GM23248 (cell line): ENCODE measurements at places on chromosomes 5 and 9. TPM values are rescaled to one million over a fixed set of nuclear protein-coding genes. Genes with fewer than 3 reads are reported as not detected.

The PCDHB4 gene
- 0.22 and 0.63 TPM in 2 replicates for total RNA-seq

The DELE1 gene
- total RNA-seq: 39.5 and 47.9 TPM in 2 replicates

The OTP gene
- total RNA-seq: not detected in 2 replicates

The NDST1 gene
- total RNA-seq: 129 and 159 TPM in 2 replicates

The FGF10 gene
- not detected in 2 replicates for total RNA-seq

The RHOBTB3 gene
- 202 and 214 TPM in 2 replicates for total RNA-seq

The PCDHA9 gene
- not detected in 2 replicates for total RNA-seq

The LECT2 gene
- 0.32 TPM in 1 of 2 replicates, not detected in the other for total RNA-seq

DNA sequence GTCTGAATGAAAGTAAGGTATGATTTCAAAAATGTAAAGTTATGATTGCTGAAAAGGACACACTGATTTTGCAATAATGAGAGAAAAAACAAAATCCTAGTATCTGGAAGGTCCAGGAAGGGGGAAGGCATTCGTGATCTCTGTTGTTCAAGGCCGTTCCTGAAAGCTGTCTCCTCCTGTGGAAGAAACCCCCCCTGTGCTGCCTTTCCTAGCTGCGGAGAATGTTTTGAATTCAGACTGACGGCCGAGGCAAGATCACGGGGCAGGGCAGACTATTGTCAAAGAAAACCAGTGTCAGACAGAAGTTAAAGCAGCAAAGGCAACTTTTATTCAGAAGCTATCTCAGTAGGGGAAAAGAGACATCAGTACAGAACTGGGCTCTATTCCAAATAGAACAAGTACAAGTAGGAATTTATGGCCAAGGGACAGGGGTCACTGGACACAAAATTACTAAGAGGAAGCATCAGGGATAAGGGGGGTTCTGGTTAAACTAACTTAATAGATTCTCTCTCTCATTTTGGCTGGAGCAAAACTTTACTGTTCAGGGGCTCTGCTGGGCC, 61.9 kb upstream of the IGFBPL1 start:
- H3K4me1 ChIP-seq: no peaks in the 10 kb centered on the region
- no peak for DNase-seq
- peaks cover 14% of the 10 kb centered on the region for H3K27me3 ChIP-seq
- H3K4me3 ChIP-seq: no peak overlapping the region

DNA sequence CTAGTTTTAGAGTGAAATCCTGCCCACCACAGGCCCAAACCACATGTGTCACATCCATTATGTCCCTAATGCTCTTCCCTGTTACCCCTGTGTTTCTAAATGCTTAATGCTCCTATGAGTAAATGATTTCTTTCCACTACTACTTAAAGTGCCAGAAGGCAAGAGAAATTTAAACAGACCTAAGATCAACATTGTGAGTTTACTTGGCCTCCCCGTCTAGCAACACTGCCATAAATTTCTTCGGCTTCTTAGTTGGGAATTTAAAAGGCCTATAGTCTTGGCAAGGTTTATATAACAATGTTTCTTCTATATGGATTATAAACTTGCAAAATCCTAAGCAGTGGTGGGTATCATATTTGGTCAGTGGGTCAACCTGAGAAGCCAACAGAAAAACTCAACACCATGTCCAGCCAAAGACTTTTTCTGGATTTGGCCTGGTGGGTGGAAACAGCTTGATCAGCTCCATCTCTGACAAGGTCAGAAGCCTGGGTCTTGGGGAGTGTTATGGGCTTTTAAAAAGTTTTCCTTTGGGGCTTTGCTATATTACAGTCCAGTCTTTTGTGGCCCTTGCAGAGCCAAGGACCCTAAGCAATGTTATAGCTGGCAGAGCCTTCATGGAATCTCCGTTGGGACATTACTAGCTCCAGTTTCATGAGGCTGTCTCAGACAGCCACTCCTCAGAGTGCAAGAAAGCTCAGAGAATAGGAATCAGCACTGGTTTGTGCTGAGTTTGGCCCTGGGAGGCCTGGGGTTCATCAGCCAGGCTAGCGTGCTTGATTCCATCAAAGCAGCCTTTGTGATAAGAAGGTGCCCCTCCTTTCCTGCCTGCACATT, 119.8 kb downstream of the PRDM6 start:
- no peak overlapping the region for H3K27ac ChIP-seq
- no peak overlapping the region for H3K4me3 ChIP-seq
- no peaks in the 10 kb centered on the region for H3K36me3 ChIP-seq
- peaks cover 26% of the 10 kb centered on the region for H3K4me1 ChIP-seq
- no peaks in the 10 kb centered on the region for H3K27me3 ChIP-seq

GRCh38 chr9:99266255-99267023, 44.4 kb downstream of the SEC61B start:
- no peaks in the 10 kb centered on the region for H3K36me3 ChIP-seq
- H3K4me3 ChIP-seq: no peak overlapping the region
- H3K4me1 ChIP-seq: peaks cover 8% of the 10 kb centered on the region
- H3K27ac ChIP-seq: no peak overlapping the region
- no peaks in the 10 kb centered on the region for H3K27me3 ChIP-seq

DNA sequence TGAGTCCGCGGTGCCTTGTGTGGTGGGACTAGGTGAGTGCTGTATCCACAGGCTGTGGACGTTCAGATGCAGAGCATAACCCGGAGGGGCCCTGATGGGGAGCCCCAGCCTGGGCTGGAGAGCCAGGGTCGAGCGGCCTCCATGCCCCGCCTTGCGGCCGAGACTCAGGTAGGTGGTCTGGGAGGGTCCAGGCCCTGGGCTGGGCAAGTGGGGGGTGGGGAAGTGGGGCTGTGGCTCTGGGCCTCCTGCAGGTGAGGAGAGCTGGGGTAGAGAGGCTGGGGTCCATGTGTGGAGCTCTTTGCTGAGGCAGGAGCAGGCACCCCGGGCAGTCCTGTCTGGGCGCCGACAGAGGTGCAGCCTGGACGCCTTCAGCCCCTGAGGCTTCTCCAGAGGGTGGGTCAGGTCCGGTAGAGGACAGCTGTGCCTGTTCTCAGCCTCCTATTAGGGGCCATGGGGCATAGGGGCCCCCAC, 241.1 kb downstream of the CACNA1B start:
- H3K4me1 ChIP-seq: no peaks in the 10 kb centered on the region
- no peak overlapping the region for H3K4me3 ChIP-seq
- H3K27ac ChIP-seq: no peak overlapping the region

DNA sequence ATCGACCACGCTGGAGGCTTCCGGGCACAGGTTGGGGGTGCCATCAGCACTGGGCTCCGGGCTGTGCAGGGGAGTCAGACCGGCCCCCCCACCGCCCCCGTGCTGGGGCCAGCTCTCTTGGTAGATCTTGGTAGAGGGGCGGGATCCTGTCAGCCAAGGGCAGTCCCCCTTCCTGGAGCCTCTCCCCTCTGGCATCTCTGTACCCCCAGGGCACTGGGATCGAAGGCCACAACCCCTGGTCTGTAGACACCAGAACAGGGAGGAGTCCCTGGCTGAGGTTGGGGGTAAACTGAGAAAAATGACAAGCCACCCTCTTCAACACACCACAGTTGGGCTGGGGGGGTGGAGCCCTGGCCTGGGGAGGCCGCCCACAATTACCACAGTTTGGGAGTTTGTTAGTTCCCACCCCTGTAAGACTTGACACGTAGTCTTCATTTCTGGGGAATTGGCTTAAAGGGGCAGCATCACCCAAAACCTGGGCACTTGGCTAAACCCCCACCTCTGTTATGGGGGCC, 882 bp downstream of the CERCAM start:
- peak overlapping the region; percentile 92 for H3K4me3 ChIP-seq
- H3K4me1 ChIP-seq: peaks cover 27% of the 10 kb centered on the region
- peak overlapping the region; percentile 86 for H3K27ac ChIP-seq

GRCh38 chr5:33260098-33260497, 180.7 kb upstream of the TARS1 start:
- H3K4me3 ChIP-seq: no peak overlapping the region
- H3K27me3 ChIP-seq: no peaks in the 10 kb centered on the region
- H3K36me3 ChIP-seq: no peaks in the 10 kb centered on the region
- peaks cover 44% of the 10 kb centered on the region for H3K4me1 ChIP-seq
- peak; percentile 70 for DNase-seq

- H3K36me3 ChIP-seq: no peaks in the 10 kb centered on the region
- H3K27ac ChIP-seq: no peak overlapping the region
- H3K4me3 ChIP-seq: no peak overlapping the region
- H3K27me3 ChIP-seq: no peaks in the 10 kb centered on the region
Observed at GRCh38 chr9:15724612-15725011, 171.8 kb downstream of the CCDC171 start.

DNA sequence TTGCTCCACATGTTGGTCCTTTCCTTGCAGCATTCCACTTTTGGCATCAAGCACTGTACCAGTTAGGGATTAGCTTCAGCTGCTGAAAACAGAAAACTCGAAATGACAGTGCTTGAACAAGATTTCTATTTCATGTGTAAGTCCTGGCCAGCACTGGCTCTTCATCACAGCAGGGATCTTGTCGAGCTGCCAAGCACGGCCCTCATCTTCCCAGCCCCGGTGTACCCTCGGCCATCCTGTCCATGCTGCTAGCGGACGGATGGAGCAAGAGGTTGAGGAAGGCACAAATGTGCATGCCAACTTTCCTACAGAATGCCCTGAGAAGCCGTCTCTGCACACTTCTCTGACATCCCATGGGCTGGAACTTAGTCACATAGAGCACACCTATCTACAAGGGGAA, 130.6 kb downstream of the TENT4A start:
- H3K4me3 ChIP-seq: no peak overlapping the region
- H3K27me3 ChIP-seq: peaks cover 4% of the 10 kb centered on the region; the same call in 1 of the 2 replicates
- DNase-seq: no peak
- no peaks in the 10 kb centered on the region for H3K4me1 ChIP-seq

GRCh38 chr9:85268131-85268530, 473.6 kb downstream of the AGTPBP1 start:
- no peaks in the 10 kb centered on the region for H3K36me3 ChIP-seq
- no peak overlapping the region for H3K27ac ChIP-seq
- no peaks in the 10 kb centered on the region for H3K4me1 ChIP-seq
- peaks cover 4% of the 10 kb centered on the region for H3K27me3 ChIP-seq
- DNase-seq: no peak
- H3K4me3 ChIP-seq: no peak overlapping the region

GRCh38 chr5:30581198-30581935, 612.1 kb upstream of the CDH6 start:
- no peak overlapping the region for H3K4me3 ChIP-seq
- no peaks in the 10 kb centered on the region for H3K36me3 ChIP-seq
- H3K27ac ChIP-seq: no peak overlapping the region
- H3K4me1 ChIP-seq: no peaks in the 10 kb centered on the region
- DNase-seq: no peak
- no peaks in the 10 kb centered on the region for H3K27me3 ChIP-seq

DNA sequence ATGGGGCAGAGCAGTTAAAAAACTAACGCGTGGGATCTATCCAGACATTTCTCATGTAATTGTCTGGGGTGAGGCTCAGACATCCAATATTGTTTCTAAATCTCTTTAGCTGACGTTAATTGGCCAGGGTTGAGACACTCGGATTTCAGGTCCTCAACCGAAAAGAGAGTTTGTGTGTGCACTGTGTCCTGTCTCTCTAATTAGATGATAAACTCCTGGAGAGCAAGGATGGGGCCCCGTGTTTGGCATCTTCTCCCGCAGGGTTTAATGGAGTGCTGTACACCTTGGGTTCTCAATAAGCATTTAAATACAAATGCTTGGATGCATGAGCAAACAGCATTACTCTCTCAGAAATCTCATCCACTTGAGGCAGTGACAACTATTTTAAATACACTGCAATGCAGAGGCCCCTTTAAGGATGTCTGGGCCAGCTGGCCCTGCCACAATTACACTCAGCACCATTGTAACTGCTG, 139.6 kb downstream of the MTX3 start:
- H3K36me3 ChIP-seq: no peaks in the 10 kb centered on the region
- no peak overlapping the region for H3K27ac ChIP-seq
- H3K4me3 ChIP-seq: no peak overlapping the region
- no peak for DNase-seq

DNA sequence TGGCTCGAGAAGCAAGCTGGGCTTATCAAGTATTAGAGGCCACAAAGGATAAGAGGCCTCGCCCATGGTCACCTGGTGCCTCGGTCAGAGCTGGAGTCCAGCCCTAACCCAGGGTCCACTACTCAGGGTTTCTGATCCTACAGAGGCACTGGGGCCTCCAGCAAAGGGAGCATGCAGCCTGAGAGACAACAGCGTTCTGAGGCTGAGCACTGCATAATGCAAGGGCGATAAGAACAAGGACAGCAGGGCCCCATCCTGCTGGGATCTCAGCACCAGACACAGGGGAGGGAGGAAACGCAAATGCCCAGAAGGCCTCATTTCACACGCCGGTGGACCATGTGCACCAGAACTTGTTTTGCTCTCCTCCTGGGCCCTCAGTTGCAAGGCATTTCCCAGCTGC, 63.0 kb downstream of the C5orf15 start:
- DNase-seq: no peak
- no peak overlapping the region for H3K4me3 ChIP-seq
- no peaks in the 10 kb centered on the region for H3K4me1 ChIP-seq
- no peaks in the 10 kb centered on the region for H3K36me3 ChIP-seq
- no peaks in the 10 kb centered on the region; the same call in 1 of the 2 replicates for H3K27me3 ChIP-seq

GRCh38 chr5:176542596-176543427, 5.6 kb upstream of the RNF44 start:
- no peaks in the 10 kb centered on the region for H3K27me3 ChIP-seq
- no peak overlapping the region for H3K27ac ChIP-seq
- no peaks in the 10 kb centered on the region for H3K36me3 ChIP-seq
- peak; percentile 53 for DNase-seq

DNA sequence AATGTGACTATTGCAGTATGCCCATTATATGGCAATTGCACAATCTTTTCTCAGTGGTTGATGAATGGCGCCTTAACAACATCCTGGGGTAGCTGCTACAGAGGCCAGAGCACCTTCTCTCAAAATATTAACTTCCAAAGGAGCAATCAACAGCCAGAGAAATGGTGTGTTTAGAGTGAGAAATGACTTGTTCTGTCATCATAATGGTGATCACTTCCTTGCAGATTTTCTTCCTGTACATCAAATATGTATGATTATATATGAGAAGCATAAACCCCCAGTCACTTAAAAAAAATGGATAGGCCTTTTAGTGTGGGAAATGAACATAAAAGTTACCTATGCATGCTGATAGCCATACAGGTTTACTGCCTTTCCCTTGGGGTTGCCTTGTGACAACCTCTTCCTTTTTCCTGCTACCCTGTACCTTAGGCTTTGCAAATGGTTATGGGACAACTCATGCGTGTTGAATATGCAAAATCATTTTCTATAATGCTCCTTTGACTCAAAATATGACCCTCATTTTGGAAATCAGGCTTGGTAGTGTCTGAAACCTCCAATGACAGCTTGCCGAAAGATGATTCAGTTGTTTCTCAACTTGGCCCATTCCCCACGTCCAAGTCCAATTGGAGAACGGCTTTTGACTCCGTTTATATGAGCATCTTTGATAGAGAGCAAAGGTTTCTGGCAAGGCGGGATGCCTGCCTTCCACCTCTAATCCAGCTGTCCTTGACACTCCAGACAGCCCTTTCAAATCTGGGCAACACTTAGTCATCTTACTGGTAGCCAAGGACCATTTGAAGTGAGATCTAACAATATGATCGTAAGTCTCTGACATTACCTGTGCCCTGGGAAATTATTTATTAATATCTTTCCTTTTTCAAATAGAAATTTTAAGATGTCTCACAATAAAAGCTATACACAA, 69.3 kb downstream of the SLC1A1 start:
- no peak overlapping the region for H3K27ac ChIP-seq
- H3K27me3 ChIP-seq: no peaks in the 10 kb centered on the region
- no peak overlapping the region for H3K4me3 ChIP-seq
- no peak for DNase-seq
- H3K36me3 ChIP-seq: 0 out of 2 replicates have a peak, but pooled peaks cover 2% of the 10 kb centered on the region

GRCh38 chr9:73325983-73326382, 174.3 kb downstream of the ANXA1 start:
- H3K27ac ChIP-seq: no peak overlapping the region
- H3K36me3 ChIP-seq: no peaks in the 10 kb centered on the region
- H3K4me1 ChIP-seq: no peaks in the 10 kb centered on the region
- no peak for DNase-seq
- no peak overlapping the region for H3K4me3 ChIP-seq
- no peaks in the 10 kb centered on the region for H3K27me3 ChIP-seq

- no peaks in the 10 kb centered on the region for H3K36me3 ChIP-seq
- no peak overlapping the region for H3K4me3 ChIP-seq
- no peak overlapping the region for H3K27ac ChIP-seq
- peaks cover 55% of the 10 kb centered on the region for H3K4me1 ChIP-seq
Observed at GRCh38 chr9:104855807-104856206, 72.1 kb downstream of the ABCA1 start.
